Cortex of kidney (tissue), 1 donor: ENCODE measurements at places on chromosomes 4 and X.

GRCh38 chrX:118484216-118484903 is 11.3 kb upstream of the DOCK11 start:
- no peak for DNase-seq

DNA sequence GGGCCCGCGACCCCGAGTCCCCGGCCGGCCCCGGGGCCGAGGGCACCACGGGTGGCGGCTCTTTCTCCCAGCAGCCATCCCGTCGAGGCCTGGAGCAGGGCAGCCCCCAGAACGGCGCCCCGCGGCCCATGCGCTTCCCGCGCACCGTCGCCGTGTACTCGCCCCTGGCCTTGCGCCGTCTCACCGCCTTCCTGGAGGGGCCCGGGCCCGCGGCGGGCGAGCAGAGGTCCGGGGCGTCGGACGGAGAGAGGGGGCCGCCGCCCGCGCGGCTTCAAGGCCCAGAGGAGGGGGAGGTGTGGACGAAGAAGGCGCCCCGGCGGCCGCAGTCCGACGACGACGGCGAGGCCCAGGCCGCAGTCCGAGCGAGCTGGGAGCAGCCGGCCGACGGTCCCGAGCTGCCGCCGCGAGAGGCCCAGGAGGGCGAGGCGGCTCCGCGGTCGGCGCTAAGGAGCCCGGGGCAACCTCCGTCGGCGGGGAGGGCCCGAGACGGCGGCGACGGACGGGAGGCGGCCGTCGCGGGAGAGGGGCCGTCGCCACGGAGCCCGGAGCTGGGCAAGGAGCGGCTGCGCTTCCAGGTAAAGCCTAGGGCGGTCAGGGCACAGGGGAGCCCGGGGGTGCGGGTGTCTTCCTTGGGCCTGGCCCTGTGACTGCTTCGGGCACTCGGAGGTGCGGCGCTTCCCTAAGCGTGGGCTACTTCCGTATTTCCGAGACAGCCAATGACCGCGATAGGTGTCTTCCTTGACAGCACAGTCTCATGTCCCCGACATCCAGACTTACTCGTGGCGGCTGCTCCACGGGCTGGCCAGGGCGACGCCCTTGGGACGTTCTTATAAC is 845 bp downstream of the ZAR1 start:
- DNase-seq: no peak

- no peak for DNase-seq
These were observed 30.7 kb downstream of the HS3ST1 start for GRCh38 chr4:11397819-11398610.

GRCh38 chr4:150799207-150799606 is 215.9 kb downstream of the LRBA start:
- DNase-seq: no peak

GRCh38 chrX:53337101-53337500 is 55.7 kb upstream of the IQSEC2 start:
- DNase-seq: no peak

GRCh38 chr4:40763228-40763716 is 13.5 kb downstream of the NSUN7 start:
- no peak for DNase-seq

DNA sequence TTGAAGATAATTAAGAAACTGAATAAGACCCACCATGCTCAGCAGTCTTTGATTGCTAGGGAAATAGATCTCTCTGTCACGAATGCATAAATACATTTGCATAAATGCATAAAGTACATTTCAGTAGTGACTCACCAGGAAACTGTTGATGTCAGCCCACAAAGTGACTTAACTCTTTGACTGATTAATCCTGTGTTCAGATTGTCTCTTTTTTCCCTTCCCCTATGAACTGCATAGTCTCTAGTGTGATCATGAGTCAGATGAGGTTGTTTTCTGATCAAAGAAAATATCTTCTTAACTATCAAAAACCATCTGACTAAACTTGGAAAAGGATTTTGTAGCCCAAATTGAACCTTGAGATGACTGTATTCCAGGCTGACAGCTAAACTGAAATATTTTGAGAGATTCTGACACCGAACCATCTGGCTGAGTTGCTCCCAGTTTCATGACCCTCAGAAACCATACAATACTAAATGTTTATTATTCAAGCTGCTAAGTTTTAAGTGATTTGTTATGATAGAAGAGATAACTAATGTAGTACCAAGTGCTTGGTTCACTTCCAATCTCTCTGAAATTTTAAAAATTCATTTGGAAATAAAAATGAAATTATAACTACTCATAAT is 1381.5 kb upstream of the AGA start:
- no peak for DNase-seq

- no peak for DNase-seq
These were observed 152.0 kb upstream of the EDNRA start for GRCh38 chr4:147328756-147329446.

DNA sequence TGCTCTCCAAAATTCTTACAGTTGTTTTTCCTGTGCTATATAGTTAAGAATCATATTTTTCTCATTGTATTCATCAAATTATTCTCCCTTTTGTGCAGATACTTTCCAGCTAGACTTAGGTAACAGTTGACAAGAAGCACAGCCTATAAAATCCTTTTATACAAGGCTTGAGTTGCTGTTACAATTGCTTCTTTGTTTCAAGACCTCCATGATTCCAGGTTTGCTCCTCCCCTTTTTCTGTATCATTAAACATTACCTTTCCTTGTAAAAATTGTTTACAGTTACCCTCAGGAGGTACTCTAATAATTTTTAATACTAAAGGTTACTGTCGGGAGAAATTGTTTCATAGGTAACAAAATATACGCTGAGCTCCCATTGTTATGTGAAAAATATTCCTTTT is 192.3 kb upstream of the GRID2 start:
- DNase-seq: no peak

- DNase-seq: no peak
These were observed 70.7 kb upstream of the PPP3CA start for GRCh38 chr4:101418055-101418454.

DNA sequence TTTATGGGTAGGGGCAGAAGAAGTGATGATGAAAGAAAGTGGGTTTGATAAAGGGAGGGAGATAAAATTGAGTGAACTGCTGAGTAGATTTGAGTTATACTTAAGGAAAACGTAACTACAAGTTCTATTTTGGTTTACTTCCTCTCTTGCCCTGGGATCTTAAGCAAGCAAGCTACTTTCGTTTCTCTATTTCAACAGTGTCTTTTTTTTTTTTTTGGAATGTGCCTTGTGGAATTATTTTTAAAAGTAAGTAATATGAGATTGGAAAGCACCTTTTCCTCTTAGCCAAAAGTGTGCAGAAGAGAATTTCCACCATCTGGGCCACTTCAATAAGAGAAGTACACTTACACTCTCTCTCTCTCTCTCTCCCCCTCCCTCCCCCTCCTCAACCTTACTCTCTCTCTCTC is 16.0 kb upstream of the C4orf36 start:
- no peak for DNase-seq

DNA sequence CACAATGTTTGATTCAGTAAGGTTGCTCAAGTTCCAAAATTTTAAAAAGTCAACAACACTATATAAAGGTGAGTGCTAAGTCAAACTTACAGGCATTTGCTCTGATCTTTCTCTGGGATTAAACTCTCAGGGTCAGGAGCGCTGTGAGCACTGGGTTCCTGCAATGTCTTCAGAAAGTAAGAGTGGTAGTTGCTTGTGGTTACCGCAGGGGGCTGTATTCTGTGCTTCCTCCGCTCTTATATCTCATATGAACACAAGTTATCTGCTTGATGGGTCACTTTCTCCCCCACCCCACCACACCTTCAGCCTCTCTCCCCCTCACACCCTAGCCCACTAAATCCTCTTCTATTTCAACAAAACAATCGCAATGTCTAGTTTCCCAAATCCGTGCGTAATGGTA is 116.4 kb upstream of the IGSF1 start:
- no peak for DNase-seq

DNA sequence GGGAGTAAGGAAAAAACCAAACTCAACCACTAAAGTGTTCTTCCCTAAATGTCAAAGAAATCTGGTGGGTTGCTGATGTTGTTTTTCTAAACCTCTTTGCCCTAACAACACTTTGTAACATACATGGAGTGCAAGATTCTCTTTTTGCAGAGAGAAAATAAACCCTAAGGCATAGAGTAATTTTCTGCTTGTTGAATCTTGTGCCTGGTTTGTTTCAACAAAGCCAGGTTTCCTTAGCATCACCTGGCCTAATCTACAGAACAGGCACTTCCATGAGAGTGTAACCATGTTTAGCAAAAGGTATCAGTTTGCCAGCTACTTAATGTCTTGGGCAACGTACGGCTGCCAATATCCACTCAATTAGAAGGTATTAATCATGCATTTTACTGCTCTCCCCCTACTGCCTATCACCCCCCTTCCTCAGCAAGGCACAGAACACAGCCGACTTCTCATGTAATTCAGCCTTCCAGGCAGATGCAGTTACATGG is 219.2 kb downstream of the MAML3 start:
- DNase-seq: no peak

DNA sequence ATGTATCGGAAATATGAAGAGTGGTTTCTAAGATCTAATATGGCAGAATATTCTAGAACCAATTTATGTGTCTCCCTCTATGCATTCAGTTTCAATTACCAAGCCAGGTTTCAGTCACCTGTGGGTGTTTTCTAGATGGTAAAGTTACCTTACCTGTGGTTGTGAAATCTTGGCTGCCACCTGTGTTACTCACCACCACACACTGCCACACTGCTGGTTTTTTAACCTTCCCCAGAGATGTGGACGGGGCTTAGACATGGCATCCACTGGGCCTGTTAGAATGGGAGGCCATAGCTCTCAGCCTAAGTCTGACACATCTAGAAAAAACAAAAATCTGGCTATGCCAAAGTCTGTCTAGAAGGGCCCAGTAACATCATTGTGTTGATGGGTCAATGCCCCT is 896.5 kb upstream of the PABPC4L start:
- no peak for DNase-seq

DNA sequence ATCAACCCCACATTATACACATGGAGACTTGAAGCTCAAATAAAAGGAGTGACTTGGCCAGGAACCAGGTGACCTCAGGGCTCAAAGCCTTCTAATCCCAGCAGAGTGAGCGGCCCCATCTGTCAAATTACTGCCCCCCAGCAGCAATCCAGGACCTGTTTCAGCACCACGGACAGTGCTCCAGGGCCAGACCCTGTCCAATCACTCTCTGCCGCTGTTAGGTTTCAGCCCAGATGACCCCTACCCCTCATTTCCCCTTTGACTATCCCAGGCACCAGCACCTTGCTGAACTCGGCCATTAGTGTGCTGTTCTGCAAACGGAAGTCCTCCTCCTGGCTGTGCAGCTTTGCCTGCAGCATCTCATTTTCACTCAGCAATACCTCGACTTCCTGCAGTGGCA is 5.1 kb downstream of the GRIPAP1 start:
- no peak for DNase-seq

GRCh38 chr4:75662626-75663025 is 10.6 kb downstream of the G3BP2 start:
- DNase-seq: no peak

GRCh38 chr4:174598800-174599199 is 76.5 kb upstream of the HPGD start:
- no peak for DNase-seq

- DNase-seq: no peak
These were observed 226.0 kb downstream of the DKK2 start for GRCh38 chr4:106810122-106810521.

DNA sequence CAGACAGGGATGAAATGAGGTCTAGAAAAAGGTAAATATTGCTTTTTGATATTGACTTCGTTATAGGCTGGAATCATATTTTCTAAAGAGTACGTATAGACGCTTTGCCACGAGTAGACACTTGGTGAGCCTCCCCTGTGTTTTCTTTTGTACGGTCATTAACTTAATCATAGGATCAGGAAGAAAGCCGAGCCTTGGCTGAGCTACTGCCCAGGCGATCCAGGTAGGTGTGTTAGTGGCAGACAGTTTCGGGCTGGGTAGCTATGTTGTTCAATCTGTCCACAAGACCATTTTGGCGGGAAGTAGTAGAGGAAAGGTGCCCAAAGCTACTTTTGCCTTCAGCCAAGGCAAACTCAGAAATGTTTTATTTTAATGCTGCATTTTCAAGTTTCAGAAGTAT is 8.8 kb downstream of the PRDM8 start:
- no peak for DNase-seq

DNA sequence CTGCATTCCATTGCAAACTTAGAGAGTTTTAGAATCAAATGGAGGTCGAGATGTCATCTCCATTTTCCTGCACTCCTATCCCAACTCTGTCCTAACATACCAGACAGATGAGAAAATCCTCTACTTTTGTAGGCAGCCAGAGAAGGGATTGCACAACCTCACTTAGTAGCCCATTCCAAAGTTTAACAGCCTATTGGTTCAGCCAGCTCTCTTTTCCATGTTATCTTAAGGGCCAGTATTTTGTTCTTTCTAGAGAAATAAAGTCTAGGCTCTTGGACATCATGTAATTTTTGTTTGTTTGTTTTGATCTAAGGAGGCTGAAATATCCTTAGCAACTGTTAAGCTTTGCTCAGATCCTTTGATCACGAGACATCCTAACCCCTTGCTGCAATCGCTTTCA is 173.0 kb downstream of the COX18 start:
- no peak for DNase-seq

GRCh38 chrX:56554870-56555269 is 8.6 kb upstream of the UBQLN2 start:
- no peak for DNase-seq

- DNase-seq: no peak
These were observed 6.6 kb downstream of the FGFR3 start for GRCh38 chr4:1799387-1800375.

DNA sequence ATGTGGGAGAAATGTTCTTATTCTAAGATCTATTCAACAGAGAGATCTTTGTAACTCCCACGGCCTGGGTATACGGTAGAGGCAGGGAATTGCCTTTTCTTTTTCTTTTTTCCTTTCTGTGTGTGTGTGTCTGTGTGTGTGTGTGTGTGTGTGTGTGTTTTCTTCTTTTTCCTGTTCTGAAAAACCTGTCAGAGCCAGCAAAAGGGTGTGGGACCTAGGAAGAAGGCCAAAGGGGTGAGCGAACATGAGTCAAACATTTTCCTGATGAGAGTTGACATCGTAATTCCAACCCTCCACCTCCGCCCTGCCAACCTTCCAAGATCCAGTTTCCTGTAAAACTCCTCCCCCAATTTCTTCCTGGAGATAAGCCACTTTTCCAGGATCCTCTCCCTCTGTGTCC is 2.8 kb upstream of the CHIC2 start:
- no peak for DNase-seq

- DNase-seq: no peak
These were observed 1881.7 kb downstream of the PCDH7 start for GRCh38 chr4:32601848-32602247.

DNA sequence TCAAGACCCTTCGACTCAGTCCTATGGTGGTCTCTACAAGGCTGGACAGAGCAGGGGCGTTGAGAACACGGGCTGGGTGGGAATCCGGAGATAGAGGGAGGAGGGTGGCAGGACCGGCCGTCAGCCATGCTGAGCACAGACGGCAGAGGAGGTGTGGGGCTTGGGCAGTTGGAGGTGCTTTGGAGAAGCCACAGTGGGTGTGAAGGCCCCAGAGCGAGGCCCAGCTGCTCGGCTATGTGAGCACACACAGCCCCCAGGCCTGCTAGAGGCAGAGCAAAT is 4.2 kb downstream of the PDE6B start:
- DNase-seq: no peak
